ENCODE measurements at places on chromosomes 5 and 9.

DNA sequence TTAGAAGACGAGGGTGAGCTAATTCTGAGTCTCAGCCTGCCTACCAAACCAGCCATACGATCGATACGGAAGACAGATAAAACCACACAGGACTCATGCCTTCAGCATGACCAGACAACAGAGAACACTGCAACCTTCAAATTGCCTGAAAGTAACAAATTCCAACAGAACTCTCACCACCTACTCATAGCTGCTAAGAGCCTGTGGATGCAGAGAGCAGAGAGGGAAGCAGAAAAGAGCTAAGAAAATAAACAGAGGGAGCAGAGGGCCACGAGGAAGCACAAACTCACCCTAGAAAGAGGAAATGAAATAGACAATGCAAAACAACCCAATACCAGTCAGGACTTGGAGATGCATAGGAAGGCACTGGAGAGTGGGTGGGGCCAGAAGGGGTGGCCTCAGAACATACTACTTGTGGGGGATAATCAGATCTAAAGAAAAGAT is 86.7 kb upstream of the TAS2R1 start:
- no peak overlapping the region for H3K27ac ChIP-seq
- no peaks in the 10 kb centered on the region for H3K27me3 ChIP-seq
- H3K4me1 ChIP-seq = no peaks in the 10 kb centered on the region
- no peaks in the 10 kb centered on the region for H3K36me3 ChIP-seq
- no peak for DNase-seq
- no peak overlapping the region for H3K4me3 ChIP-seq

DNA sequence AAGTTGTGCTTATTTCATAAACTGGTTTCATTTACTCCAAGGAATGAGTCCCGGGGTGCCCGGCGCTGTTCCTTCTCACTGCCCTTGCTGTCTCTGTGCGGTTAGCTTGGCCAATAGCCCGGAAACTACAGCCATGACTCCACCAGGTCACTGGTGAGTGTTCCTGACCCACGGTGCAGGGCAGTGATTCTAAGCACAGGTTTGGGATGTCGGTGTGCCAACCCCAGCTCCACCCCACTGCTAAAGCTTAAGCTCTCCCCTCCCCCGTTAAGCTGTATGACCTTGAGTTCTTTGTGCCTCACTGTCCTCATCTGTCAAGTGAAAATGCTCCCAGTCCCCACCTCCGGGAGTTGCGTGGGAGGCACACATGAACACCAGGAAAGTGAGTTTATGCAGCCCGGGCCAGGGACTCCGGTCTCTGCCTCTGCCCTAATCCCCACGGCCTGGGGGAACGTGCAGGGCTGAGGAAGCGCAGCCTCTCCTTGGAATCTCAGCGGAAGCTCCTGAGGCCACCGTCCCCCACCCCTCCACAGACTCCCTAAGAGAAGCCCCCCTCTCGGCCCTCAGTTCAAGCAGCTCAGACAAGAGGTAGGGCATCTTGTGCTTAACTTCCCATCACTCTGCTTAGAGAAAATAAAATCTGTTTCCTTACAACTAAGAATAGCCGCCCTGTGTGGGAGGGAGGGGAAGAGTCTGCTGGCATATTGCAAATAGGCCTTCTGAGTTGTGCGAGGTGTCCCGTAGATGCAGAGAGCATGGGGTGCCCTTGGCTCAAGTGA is 92.0 kb upstream of the RAI14 start:
- H3K27me3 ChIP-seq = no peaks in the 10 kb centered on the region
- no peak for DNase-seq
- 0 out of 2 replicates have a peak, but pooled peaks cover 2% of the 10 kb centered on the region for H3K4me1 ChIP-seq
- no peaks in the 10 kb centered on the region for H3K36me3 ChIP-seq

GRCh38 chr5:73299665-73300336 is 126.8 kb downstream of the TMEM174 start:
- H3K27ac ChIP-seq = no peak overlapping the region
- peaks cover 92% of the 10 kb centered on the region for H3K27me3 ChIP-seq
- DNase-seq = no peak
- peaks cover 7% of the 10 kb centered on the region for H3K4me1 ChIP-seq
- no peaks in the 10 kb centered on the region for H3K36me3 ChIP-seq

- H3K36me3 ChIP-seq = peaks cover 15% of the 10 kb centered on the region
- H3K4me1 ChIP-seq = peaks cover 24% of the 10 kb centered on the region
- H3K27ac ChIP-seq = no peak overlapping the region
- H3K4me3 ChIP-seq = no peak overlapping the region
- no peak for DNase-seq
Measured at GRCh38 chr5:180341595-180341994, 11.5 kb downstream of the GFPT2 start.

GRCh38 chr9:123349691-123350480 is 6.1 kb upstream of the CRB2 start:
- no peak for DNase-seq
- 0 out of 2 replicates have a peak, but pooled peaks cover 2% of the 10 kb centered on the region for H3K4me1 ChIP-seq
- no peak overlapping the region for H3K27ac ChIP-seq
- H3K36me3 ChIP-seq = no peaks in the 10 kb centered on the region

DNA sequence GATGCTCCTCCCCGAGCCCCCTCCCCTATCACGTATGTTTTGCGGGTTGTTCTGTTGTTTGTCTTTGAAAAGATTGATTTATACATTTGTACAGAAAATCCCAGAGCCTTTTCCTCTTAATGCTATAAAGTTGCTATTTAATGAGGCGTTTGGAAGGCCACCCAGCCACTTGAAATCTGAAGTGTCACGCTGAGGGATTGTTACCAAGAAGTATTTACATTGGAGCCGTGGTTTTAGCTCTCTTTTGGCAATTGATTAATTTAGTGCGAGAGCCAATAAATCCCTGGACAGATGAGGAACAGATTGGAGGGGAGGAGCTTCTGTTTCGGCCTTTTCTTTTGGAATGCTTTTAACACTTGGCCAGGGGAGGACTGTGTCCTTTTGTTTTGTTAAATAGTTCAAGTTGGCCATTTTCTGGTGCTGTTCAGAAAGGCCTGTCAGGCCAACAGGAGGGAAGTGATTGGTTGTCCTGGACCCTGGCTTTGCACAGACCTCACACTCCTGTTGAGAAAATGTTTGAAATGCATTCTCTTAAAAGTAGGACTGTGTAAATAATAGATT is 250.2 kb downstream of the PDZD2 start:
- no peak for DNase-seq
- H3K27me3 ChIP-seq = no peaks in the 10 kb centered on the region
- H3K4me3 ChIP-seq = no peak overlapping the region
- no peak overlapping the region for H3K27ac ChIP-seq
- H3K4me1 ChIP-seq = peaks cover 2% of the 10 kb centered on the region

DNA sequence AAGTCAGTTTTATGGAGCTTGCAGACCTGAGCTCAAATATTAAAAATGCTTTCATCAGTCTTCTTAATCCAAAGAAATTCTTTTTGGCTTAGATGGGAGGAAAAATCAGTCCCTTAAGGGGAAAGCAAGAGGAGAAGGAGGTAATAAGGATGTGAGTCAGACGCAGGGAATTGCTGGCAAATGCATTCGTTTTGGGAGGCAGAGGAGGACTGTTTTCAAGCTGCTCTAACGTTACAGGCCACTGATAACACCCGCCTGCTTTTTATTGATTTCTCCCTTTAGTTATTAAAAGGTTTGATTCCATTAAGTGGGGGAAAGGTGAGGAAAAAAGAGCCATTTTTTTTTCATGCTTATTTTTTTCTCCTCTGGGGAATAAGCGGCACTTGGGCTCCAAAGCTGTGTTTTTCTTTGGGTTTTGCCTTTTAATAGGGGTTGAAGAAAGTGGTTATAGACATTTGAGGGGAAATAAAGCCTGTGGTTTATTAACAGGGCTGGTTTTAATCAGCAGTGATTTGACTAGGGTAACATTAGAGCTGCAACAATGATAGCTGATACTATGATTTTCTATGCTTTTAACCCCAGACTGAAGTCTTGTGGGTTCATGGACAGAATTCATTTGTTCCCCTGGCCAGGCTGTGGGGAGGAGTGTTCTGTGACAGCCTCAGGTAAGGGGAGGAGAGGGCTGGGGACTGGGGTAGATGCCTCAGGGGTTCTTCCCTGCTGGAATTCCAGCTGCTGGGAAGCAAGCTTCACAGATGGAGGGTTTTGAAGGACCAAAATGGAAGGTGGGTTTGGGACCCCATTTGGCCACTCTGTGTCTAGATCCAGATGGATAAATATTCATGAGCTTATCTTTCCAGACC is 225.2 kb downstream of the GAS1 start:
- no peak overlapping the region for H3K27ac ChIP-seq
- H3K4me3 ChIP-seq = no peak overlapping the region
- DNase-seq = no peak
- no peaks in the 10 kb centered on the region for H3K27me3 ChIP-seq
